Midbrain (tissue), 1 donor: ENCODE measurements at places on chromosomes 4 and X.
A peak's percentile ranks its signal among the peaks of the same experiment; 100 is the strongest.

GRCh38 chr4:108336076-108336475, 167.3 kb upstream of the LEF1 start:
- DNase-seq = no peak

GRCh38 chr4:67558493-67558892, at the start of gene STAP1:
Gene STAP1 (plus strand): TSS chr4:67558727. CDS start chr4:67558810, 83 bp downstream.
- no peak for DNase-seq

GRCh38 chr4:478373-478772, 20.6 kb downstream of the ZNF721 start:
- DNase-seq = no peak

DNA sequence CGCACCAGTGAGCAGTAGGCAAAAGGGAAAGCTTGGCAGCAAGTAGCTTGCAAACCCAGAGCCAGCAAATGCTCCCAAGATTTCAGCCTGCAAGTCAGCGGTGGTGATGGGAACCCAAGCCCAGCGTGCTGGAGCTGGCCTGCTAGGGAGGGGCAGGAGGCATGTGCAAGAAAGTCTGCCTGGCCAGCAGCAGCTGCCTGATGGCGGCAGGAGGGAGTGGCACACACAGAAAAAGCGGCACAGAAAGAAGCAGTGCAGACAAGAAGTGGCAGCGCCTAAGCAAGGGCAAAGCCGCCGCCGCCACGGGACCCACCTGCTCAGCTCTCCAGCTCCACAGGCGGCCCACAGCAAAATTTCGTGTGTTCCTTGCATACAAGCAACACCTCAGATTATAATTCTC, 1206.5 kb upstream of the PABPC4L start:
- no peak for DNase-seq

GRCh38 chrX:20472620-20473258, 206.0 kb upstream of the RPS6KA3 start:
- DNase-seq = no peak

- no peak for DNase-seq
Measured at GRCh38 chr4:126779001-126779400, 853.8 kb upstream of the INTU start.

- DNase-seq = no peak
Measured at GRCh38 chr4:30945586-30945985, 225.4 kb downstream of the PCDH7 start.

GRCh38 chrX:72308566-72309296, 3.0 kb upstream of the CITED1 start:
- peak; percentile 12 for DNase-seq

GRCh38 chr4:167541286-167541685, 307.0 kb upstream of the SPOCK3 start:
- no peak for DNase-seq

DNA sequence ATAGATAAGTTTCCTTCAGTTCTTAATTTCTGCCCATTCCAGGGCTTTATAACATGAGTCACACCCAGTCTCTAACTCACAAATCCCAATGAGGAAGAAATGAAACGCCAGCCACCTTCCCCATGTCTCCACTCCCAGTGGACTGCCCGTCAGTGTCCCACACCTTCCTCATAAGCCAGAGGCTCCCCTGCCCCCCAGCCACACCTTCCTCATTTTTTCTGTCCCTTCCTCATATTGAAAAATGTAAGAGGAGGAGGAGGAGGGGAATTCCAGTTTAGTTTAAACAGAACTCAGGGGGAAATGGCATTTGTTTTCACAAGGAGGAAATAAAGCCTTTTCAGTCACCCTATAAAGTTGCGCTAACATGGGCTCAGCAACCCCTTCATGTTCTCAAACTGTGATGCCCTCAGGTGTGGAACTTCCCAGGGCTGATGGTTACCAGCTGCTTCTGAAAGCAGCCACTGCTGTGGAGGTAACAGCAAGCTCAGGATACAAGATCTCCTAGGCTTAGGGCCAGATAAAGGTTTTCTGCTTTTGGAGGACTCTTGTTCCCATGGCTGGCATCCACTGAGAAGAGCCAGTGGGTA, 97.8 kb downstream of the PARM1 start:
- no peak for DNase-seq

GRCh38 chrX:53441531-53442321, 7.6 kb upstream of the HSD17B10 start:
- peak; percentile 65 for DNase-seq

- no peak for DNase-seq
Measured at GRCh38 chr4:151962138-151962823, 201.5 kb upstream of the GATB start.

DNA sequence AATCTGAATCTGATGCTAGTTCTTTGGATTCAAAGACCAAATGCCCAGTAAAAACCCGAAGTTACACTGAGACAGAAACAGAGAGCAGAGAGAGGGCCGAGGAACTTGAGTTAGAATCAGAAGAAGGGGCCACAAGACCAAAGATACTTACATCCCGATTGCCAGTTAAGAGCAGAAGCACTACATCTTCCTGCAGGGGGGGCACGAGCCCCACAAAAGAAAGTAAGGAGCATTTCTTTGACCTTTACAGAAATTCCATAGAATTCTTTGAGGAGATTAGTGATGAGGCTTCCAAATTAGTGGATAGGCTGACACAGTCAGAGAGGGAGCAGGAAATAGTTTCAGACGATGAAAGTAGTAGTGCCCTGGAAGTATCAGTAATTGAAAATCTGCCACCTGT, 309.3 kb downstream of the ANK2 start:
- no peak for DNase-seq
